Caco-2 (cell line): ENCODE measurements at places on chromosomes 2 and 18. TPM values are rescaled to one million over a fixed set of nuclear protein-coding genes. Genes with fewer than 3 reads are reported as not detected.

Gene IER3IP1
- total RNA-seq, result 5.0 and 5.9 TPM in 2 replicates

Gene LCT
- 0.82 and 1.5 TPM in 2 replicates for total RNA-seq

Gene GDF7
- total RNA-seq, result 1.7 and 1.8 TPM in 2 replicates

Gene ANKRD29
- total RNA-seq, result 7.3 and 8.2 TPM in 2 replicates

Gene RND3
- total RNA-seq, result 70.9 and 75.0 TPM in 2 replicates

Gene TPGS2
- 40.7 and 49.7 TPM in 2 replicates for total RNA-seq
